Dermis blood vessel endothelial cell (primary cell): ENCODE measurements at places on chromosomes 1 and 21. TPM values are rescaled to one million over a fixed set of nuclear protein-coding genes. Genes with fewer than 3 reads are reported as not detected.

RRP1B gene
- 36.1 and 40.6 TPM in 2 replicates for total RNA-seq

OR2T35 gene
- not detected in 2 replicates for total RNA-seq

ADORA3 gene
- not detected in 2 replicates for total RNA-seq

DNA sequence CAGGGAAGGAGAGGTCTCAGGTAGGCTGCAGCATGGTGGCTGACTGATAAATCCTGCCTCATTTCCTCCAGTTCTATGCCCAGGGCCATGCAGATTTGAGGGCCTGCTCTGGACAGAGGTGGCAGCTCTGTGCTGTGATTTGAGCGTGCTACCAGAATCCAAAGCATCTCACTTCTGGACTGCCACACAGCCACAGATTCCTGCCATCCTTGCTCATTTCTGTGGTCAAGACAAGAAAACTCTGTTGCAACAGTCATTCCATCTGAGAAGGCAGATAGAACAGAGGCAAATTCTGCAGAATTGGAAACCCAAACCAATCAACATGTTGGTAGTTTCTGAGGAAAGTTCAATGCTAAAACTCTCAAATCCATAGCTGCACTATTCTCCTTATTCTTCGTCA lies 102.8 kb upstream of the GALNT2 start:
- no peak for DNase-seq

SH3BGR gene
- 0.51 TPM in 2 replicates for total RNA-seq

SMCP gene
- total RNA-seq: not detected in 2 replicates

DNA sequence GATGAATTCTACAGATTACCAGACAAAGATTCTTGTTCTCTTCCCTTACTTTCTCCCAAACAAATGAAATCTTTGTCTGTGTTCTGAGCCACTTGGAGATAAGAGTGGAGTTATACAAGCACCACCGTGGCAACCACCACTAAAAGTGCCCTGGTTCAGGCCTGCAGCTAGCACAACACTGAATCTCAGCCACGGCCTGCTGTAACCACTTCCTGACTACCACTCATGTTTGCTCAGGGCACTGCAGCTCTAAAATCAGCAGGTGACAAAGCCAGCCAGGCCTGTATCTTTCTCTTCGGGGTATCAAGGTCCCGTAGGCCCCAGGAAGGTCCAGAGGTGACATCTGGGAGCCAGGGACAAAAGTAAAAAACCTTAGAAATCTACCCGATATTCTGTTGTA lies 3.2 kb upstream of the OR2T6 start:
- DNase-seq: no peak

- no peak for DNase-seq
Observed at GRCh38 chr1:205064301-205064700, 20.0 kb downstream of the TMEM81 start.

- DNase-seq: no peak
Observed at GRCh38 chr1:161216945-161217712, 2.0 kb downstream of the FCER1G start.

DNA sequence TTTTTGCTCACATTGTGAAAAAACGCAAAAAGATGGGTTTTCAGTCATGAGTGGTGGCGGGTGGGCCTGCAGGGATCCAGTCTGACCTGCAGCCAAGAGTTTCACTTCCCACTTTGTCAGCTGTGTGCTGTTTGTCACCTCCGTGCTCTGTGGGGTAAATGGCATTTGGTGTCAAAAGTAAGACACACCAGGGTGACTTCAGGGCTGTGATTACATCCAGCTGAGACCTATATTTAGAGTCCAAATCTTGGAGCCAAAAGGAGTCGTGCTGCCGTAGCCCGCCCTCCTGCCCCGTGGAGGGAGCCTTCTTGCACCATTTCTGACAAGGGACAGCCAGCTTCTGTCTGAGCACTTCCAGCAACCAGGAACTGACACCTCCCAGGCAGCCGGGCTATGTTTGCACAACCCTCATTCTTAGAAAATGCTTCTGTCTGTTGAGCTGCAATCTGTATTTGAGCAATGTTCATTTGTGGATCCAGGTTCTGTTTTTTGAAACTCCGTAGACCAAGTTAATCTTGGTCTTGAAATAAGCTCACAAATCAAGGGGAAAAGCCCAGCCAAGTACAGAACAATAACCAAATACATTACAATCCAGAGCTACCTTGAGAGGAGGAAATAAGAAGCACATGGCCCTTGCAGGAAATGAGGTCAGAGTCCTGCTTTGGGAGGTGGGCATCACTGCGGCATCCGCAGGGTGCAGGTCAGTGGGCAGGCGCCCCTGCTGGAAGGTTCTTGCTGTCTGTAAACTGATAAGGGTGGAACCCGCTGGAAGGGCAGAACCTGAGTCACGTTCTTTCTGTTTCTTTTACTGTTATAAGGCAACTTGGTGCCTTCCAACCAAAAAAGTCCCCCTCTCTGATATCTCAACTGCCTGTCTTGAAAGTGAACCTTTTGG lies 14.4 kb downstream of the ABCG1 start:
- peak; percentile 93 for DNase-seq

CYP4X1 gene
- 2.3 and 6.3 TPM in 2 replicates for total RNA-seq

FCGR2B gene
- not detected in 2 replicates for total RNA-seq
